ENCODE measurements at places on chromosomes 12 and 14. TPM values are rescaled to one million over a fixed set of nuclear protein-coding genes. Genes with fewer than 3 reads are reported as not detected.

DNA sequence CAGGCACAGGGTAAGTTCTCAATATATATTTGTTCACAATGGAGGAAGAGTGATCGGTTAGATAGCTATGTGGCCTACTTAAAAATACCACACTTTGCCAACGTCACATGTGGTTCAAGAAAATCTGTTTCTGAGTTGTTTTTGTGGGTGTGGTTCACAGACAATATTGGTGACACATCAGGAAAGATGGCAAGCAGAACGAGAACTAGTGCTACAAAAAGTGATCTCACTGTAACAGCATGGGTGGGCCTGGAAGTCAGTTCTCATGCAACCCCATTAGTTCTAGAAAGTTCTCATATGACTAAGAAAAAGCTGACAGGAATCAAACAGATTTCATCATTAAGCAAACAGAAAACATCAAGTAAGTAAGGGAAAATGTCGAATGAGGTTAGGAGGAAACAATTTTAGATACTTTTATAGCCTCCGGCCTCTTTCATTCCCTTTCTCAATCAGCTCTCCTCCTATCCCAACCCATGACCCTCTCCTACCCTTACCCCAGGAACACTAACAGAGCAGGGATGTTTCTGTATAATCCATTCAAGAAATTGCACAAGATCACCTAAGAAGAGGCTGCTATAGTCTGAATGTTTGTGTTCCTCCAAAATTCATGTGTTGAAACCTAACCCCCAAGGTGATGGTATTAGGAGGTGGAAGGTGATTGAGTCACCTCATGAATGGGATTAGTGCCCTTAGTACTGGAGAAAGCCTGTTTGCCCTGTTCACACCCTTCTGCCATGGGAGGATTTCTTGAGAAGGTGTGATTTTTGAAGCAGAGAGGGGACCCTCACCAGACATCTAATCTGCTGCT, 15.5 kb upstream of the NTN4 start:
- DNase-seq: peak; percentile 71

GRCh38 chr12:102033991-102034745, 27.6 kb downstream of the WASHC3 start:
- no peak for DNase-seq

DNA sequence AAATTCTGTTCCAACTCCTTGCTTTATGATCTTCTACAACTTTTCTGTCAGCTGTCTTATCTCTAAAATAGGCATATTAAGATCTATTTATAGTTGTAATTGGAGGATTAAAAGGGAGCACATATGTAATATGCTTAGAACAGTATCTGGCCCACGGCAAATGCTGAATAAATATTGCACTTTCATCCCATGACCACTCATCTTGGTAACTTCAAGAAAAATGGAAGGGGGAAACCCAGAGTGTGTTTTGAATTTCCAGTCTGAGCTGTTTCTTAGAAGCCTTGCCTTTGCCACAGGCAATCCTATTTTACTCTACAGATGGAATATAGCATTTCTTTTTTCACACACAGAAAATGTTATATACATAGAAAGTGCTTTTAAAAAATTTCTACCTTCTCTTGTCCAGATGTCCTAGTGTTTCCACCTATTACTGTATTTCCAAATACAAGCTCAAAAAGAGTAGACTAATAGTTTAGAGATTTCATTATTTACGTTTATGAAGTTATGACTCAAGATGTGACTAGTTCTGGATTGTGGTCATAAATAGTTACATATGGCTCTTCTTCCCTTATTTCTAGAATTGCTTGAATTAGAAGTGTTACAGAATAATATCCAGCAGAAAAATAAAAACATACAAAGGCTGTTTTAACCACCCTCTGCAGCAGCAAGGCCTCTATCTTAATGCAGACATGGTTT, 6.2 kb upstream of the STXBP6 start:
- no peak for DNase-seq

GRCh38 chr14:71399057-71399487, 491.8 kb downstream of the PCNX1 start:
- no peak for DNase-seq

GRCh38 chr14:59247801-59248584, 59.5 kb downstream of the DAAM1 start:
- no peak for DNase-seq

DNA sequence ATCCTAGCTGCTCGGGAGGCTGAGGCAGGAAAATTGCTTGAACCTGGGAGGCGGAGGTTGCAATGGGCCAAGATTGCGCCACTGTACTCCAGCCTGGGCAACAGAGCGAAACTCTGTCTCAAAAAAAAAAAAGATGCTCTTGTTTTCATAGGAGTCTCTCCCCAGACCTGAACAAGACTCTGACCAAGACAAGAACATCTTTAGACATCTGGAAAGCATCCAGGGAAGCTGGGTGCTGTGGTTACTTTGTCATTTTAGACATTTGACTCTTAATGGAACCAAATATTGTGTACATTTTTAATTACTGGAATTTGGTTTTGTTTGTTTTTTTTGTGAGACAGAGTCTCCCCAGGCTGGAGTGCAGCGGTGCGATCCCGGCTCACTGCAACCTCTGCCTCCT, 21.1 kb upstream of the ATF1 start:
- no peak for DNase-seq

DNA sequence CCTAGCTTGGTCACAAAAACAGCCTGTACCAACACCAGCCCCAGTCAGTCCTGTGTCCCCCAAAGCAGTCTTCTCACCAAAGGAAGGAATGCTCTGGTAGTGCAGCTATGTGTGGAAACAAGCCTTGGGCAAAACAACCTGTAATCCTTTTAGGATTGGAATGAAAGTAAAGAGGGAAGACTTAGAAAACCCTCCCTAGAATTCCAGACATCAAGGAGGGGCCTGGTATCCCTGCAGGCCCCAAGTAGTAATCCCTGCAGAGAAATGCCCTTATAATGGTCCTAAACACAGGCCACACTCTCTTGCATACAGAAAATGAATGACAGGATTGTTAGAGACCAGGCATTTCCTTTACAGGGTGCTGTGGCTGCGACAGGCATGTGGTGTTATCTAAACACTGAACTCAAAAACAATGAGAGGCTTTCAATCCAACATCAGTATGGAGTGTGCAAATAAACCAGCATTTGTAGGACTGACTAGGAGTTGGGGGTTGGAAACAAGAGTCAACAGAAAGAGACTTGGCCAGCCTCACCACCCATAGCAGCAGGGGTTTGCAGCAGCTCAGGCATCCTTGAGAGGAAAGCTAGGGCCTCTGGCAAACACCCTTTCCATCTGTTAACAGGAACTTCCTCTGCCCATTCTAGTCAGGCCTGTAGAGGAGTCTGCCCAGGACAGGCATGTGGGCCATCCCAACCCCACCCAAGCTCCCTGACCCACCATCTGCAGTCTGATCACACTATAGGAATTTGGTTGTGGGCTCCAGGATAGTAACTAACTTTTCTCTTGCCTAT, 59.1 kb downstream of the DCAF5 start:
- no peak for DNase-seq

DNA sequence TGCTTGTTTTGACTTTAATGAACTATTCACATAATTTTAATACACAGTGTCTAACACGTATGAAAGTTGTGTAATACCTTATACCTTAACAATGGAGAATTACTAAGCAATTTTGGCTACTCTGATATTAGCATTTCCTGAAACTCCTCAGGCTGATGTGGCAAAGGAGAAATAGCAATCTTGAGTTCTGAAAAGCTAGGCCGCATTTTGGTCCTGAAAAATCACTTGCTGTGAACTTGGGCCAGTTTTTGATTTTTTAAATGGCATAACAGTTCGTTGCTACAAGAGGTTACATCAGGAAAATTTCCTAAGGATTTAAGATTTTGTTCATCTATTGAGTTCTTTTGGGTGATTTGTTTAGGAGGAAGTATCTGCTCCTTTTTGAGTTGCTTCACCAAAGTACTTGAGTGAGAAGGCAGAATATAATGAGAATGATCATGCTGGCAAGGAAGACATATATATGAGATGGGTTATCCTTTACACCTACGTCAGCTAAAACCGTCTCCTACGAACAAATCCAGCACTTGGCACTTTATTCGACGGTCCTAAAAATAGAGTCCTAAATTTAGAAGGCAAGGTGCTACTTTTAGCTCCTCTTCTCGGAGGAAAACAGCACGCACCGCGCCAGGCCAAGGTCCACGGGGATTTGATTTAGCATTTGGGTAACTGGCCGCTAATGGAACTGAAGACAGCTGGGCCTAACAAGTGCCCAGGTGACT, 32.2 kb downstream of the MIA2 start:
- no peak for DNase-seq

GRCh38 chr12:101769865-101770264, 30.6 kb upstream of the SYCP3 start:
- DNase-seq: no peak

ENDOU gene
- total RNA-seq: not detected

ANKS1B gene
- not detected for total RNA-seq

All from HT-29 (cell line).